ENCODE measurements at places on chromosomes 13 and 19.

- no peak for DNase-seq
Measured at GRCh38 chr13:99422586-99423220, 78.6 kb upstream of the TM9SF2 start.

- DNase-seq, result no peak
Measured at GRCh38 chr13:21686751-21687391, 16.0 kb downstream of the FGF9 start.

DNA sequence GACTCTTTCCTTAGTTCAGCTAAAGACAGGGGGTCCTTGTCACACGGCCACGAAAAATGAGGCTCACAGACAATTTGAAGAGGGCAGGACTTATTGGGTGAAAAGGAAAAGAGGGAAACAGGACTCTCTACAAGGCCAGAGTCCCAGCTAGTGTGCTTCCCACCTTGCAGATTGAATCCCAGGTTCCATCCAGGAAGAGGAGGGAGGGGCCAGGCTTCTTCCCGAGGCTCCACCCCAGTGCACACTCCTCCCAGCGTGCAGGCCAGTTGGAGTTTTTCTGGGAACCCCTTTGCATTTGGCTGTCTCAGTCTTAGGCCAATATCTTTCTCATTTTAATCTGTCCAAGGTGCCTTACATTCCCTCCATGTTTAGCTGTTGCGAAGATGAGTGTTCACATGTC is 106.8 kb downstream of the DNAJC3 start:
- no peak for DNase-seq

GRCh38 chr19:17404015-17404414 is 1.4 kb downstream of the BST2 start:
- no peak for DNase-seq

- no peak for DNase-seq
Measured at GRCh38 chr13:19961924-19962323, 3.4 kb downstream of the ZMYM2 start.

GRCh38 chr19:10193790-10194499 is 808 bp downstream of the DNMT1 start:
- no peak for DNase-seq

GRCh38 chr19:9354651-9355050 is 8.2 kb upstream of the ZNF177 start:
- no peak for DNase-seq

DNA sequence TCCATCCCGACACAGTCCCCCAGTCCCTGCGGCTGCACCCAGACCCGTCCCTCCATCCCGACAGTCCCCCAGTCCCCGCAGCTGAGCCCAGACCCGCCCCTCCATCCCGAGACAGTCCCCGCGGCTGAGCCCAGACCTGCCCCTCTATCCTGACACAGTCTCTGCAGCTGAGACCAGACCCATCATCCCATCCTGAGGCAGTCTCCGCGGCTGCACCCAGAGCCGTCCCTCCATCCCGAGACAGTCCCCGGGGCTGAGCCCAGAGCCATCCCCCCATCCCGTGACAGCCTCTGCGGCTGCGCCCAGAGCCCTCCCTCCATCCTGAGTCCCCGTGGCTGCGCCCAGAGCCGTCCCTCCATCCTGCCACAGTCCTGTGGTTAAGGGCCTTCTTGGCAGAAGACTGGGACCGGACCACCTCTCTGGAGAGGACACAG is 28.8 kb upstream of the TMEM255B start:
- no peak for DNase-seq
